NCI-H1105 treated with DMSO at 0.1 percent for 48 hours (cell line): ENCODE measurements at places on chromosomes 7 and 10.

GRCh38 chr10:6024334-6024682 lies 37.9 kb downstream of the IL2RA start:
- no peak for DNase-seq

GRCh38 chr10:7635408-7636125 lies 31.2 kb downstream of the ITIH5 start:
- no peak for DNase-seq

DNA sequence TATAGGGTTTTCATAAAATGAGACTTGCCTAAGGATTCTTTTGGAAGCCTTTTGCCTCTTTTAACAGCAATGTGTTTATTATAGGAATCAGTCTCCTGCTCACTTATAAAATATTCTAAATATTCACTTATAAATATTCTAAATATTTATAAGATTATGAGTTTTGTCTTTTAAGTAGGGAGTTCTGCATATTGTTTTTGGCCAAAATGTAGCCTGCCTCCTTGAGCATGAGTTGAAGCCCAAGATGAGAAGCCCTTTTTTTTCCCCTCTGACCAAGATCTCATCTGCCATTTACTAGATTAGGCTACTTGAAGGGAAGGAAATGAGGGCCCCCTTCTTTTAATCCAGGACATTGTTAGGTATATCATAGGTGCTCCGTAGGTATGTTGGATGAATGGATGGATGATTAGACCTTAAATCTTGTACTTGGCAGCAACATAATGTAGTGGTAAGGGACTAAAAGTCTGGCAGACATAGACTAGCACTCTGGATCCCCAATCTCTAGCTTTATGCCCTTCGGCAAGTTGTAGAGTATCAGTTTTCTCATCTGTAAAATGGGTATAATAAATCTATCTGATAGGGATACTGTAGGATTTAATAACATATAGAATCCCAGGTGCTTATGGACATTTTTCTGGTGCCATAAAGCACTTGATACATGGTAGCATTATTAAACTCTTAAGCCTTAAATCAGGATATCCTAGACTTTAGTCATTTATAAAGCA lies 59.1 kb downstream of the ARID5B start:
- DNase-seq, result no peak

GRCh38 chr7:30927559-30927958 lies 15.9 kb downstream of the AQP1 start:
- no peak for DNase-seq
